Kidney tubule cell (primary cell): ENCODE measurements at places on chromosomes 6 and 20.

- DNase-seq, result no peak
Observed at GRCh38 chr6:107587451-107587850, 97.5 kb downstream of the SOBP start.

- DNase-seq, result peak; percentile 47
Observed at GRCh38 chr6:28757429-28758045, 166.2 kb downstream of the TRIM27 start.

GRCh38 chr20:57708694-57709673 lies 831 bp downstream of the PMEPA1 start:
- peak; percentile 19 for DNase-seq

DNA sequence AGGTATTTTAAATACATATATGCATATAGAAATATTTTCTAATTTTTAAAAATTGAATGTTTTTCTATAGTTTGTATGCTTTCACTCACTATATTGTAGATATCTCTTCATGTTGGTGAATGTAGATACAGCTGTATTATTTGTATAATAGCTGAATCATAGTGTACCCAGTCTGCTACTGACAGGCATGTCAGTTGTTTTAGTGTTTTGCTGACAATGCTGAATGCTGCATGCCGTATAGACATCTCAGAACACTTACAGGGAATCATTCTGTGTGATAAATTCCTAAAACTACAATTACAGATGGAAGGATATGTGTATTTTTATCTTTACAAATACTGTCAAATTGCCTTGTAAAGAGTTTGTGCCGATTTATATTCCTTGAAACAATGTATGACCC lies 175.4 kb downstream of the SIM1 start:
- DNase-seq, result no peak

GRCh38 chr20:14113416-14113815 lies 118.1 kb downstream of the MACROD2 start:
- DNase-seq, result no peak

- peak; percentile 88 for DNase-seq
Observed at GRCh38 chr6:80457439-80457933, 351.0 kb downstream of the BCKDHB start.

DNA sequence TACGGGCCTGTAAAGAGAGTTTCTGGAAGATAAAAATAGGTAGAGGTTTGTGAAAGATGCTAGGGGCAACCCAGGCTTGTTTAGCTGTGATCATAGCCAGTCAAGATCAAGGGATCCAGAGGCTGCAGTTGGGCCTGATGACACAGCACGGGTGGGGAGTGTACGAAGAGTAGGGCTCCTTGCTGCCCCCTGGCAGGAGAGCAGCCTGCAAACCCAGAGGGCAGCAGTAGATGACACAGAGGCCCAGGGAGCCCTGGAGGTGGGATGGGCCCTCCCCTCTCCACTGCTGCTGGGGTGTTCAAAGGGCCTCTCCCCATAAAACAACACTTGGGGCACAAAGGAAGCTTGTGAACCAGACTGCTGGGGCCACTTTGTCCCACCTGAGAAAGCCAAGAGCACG lies 47.2 kb downstream of the VEGFA start:
- peak; percentile 53 for DNase-seq

GRCh38 chr6:2378891-2379652 lies 133.7 kb upstream of the GMDS start:
- DNase-seq, result peak; percentile 82

GRCh38 chr6:149896491-149896890 lies 1.4 kb downstream of the RAET1E start:
- no peak for DNase-seq

GRCh38 chr6:112710710-112711109 lies 363.6 kb downstream of the RFPL4B start:
- DNase-seq, result peak; percentile 33

DNA sequence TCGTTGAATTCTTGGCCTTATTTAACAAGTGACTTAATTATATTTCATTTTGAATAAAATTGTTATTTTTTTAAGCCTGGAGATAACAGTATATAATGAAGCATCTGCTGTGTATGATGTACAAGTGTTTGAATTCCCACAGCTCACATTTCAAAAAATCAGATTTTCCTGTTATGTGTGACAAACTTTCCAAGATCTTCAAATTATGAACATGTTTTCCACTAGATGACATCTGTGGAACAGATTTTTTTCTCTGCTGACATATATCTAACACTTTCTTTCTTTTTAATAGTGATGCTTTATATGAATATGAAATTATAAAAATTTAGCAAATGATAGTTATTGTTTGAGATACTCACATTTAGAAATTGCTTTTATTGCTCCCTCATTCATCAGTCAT lies 482.8 kb downstream of the LMBRD1 start:
- DNase-seq, result no peak

DNA sequence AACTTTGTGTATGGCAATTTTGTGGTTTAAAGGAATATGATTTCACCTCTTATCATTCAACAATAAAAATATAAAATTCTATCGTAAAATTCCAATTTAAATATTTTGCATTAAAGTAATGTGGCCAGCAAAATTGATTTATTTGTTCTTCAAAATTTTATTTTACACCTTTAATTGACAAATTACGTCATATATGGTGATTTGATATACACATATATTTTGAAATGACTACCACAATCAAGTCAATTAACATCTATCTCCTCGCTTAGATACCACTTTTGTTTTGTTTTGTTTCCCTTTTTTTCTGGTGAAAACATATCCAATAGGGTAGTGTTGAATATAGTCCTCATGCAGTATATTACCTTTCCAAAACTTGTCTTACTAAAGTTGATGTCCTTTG lies 467.6 kb upstream of the HS3ST5 start:
- DNase-seq, result no peak

DNA sequence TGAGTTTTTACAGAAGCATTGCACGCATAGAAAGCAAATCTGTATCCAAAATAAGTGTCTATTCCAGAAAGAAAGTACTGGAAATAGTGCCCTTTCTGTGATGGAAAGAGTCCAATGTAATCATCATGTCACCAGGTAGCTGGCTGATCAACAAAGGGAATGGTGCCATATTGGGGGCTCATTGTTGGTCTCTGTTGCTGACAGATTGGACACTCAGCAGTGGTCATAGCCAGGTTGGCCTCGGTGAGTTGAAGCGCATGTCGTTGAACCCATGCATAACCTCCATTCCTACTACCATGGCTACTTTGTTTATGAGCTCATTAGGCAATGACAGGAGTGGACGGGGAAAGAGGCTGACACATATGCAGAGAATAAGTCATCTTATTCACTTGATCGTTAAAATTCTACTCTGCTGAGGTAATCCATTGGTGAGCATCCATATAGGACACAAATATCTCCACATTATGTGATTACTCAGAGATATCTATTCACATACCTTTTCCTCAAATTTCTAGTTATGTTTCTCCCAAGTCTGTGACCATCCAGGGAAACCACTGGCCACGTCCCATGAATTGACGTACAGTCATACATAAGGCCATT lies 560.5 kb downstream of the HAO1 start:
- peak; percentile 69 for DNase-seq

DNA sequence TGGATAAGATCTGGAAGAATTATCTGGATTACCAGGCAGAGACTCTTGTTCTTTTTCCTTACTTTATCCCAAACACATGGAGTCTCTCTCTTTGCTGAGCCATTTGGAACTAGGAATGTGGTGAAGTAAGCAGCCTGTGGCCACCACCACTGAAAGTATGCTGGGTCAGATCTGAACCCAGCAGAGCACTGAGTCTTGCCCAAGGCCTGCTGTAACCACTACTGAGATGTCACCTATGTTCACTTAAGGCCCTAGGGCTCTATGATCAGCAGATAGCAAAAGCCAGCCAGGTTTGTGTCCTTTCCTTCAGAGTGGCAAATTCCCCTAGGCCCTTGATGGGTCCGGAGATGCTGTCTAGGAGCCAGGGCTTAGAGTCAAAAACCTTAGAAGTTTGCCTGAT lies 103.3 kb upstream of the PLN start:
- DNase-seq, result no peak

DNA sequence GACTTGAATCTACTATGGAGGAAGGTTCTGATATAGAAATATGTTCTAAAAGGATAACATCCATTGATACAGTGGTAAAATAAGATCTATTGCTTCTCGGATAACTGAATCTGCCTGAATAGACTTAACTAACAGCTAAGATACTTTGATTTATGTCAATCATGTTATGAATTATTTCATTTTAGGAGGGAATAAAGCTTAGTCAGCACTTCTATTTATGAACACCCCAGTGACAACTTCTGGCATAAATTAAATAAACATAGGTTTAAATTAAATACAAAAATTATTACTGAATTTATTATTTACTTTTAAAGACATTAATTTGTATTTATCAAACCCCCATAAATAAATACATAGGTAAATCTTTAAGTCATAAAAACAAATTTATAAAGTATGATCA lies 69.3 kb downstream of the IMPG1 start:
- no peak for DNase-seq

DNA sequence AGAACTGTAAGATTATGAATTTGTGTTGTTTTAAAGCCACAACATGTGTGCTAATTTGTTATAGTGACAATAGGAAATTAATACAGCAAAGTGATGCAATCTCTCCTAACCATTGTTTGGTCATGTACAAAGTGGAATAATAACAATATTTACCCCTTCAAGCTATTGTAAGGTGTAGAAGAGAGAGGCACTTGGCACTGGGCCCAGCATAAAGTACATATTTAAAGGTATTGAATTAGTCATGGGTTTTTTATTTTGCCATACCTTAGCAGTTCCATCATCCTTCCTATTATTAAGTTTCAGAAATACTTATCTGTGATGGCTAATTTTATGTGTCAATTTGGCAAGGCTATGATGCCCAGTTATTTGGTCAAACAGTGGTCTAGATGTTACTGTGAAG lies 322.4 kb upstream of the TSHZ2 start:
- DNase-seq, result no peak

GRCh38 chr20:44695674-44696300 lies 19.4 kb upstream of the CCN5 start:
- DNase-seq, result peak; percentile 35

- no peak for DNase-seq
Observed at GRCh38 chr20:4767084-4767483, 45.4 kb downstream of the PRND start.

DNA sequence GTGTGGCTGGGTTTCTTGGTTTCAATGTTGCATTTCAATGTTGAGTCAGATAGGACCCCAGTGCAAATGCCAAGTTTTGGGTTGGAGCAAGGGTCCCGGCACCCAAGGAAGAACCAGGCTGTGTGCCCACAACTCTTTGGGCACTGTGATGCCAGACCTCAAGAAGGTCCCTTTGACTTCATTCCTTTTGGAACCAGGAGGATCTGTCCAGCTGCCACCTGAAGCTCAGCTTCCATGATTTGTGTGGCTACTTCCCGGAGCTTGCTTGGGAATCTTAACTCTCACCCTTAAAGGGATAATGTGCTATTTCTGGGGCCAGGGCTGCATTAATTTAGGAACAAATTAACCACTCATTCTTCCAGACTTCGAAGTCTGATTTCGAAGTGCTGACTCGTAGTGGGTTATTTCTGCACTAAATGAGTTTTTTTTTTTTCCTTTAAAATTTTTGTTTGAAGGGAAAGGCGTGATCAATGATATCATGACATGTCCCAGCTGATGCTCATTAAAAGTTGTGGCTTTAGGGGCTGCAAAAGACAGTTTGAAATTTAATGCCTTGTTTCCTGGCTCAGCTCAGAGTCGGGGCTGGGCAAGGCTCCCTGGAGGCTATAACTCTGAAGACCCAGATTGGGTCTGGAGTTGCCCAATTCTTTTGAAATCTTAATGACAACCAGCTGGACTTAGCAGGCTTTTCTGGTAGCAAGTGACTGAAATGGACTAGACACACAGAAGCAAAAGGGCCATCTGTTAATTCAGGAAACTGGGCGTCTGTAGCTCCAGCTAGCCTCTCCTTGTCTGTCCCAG lies 24.0 kb upstream of the PHACTR3 start:
- no peak for DNase-seq

GRCh38 chr6:112257178-112257855 lies 3.0 kb upstream of the LAMA4 start:
- DNase-seq, result no peak

DNA sequence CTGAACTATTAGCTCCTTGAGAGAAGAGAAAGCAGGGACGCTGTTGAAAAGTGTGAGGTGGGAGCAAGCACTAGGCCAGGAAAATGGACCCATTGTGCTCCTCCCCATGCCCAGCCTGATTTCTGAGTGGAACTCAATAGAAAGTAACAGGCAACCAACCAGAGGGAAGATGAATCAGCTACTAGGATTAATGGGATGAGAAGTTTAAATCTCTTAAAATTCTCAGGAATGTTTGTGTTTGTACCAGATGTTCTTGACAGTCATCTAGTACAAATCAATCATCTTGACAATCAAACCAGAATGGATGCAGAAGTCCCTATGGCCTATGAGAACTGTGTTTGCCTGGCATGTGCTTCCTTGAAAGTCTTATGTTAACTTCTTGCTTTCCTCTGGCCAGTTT lies 48.9 kb downstream of the HDDC2 start:
- peak; percentile 38 for DNase-seq

DNA sequence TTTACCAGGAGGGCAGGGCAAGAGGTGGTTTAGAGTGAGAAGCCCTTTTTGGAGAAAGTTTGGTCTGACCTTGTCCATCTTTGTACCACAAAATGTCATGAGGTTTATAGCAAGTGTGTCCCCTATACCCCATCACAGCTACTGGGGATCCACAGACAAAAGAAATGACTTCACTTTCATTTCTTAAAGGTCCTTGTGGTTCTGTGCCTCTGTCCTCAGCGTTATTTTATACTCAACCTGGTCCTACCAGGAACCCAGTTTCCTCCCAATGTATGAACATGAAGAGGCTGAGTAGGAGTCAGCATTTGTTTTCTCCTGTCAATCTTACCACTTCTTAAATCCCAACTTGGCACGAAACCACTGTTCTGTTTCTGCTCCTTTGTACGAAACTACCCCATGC lies 157.6 kb downstream of the NFATC2 start:
- DNase-seq, result no peak

DNA sequence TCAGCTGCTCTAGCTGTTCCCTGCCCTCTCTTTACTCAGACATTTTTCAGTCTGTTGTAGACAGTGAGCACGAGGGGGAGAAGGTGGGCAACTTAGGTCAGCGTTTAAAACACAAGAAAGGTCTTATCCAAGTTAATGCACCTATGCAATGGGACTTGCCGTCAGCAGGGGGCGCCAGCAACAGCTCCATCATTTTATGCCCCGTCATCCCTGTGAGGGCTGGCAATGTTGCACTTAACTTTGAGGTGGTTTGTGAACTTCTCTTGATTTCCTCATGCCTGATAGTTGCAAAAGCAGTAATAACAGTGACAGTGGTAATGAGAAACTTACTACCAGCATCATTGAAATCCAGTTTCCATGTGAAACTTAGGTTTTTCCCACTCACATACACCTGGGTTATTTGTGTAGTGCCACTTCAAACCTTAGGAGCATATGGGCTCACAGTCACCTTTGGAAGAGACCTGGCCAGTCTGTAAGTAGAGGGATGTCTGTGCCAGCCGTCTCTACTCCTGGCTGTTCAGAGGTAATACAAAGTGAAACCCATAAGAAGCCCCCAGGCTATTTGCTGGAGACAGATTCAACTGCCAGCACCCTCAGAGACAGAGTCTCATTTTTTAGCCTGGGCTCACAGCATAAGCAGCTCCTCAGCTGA lies 44.9 kb upstream of the ID1 start:
- peak; percentile 86 for DNase-seq

- no peak for DNase-seq
Observed at GRCh38 chr6:102068349-102068929, 674.9 kb downstream of the GRIK2 start.
